ENCODE measurements at places on chromosomes 12 and 14. TPM values are rescaled to one million over a fixed set of nuclear protein-coding genes. Genes with fewer than 3 reads are reported as not detected.

DNA sequence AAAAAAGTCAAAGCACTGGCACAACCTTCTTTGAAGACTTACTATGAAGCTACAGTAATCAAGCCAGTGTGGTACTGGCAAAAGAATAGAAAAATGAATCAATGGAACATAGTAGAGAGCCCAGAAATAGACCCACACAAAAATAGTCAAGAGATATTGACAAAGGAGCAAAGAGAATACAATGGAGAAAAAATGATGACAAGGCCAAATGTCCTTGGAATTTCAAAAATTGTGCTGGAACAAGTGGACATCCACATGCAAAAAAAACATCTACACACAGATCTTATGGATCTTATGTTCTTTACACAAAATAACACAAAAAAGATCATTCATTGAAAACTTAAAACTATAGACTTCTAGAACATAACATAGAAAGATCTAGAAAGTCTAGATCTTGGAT lies 1379.7 kb upstream of the SEL1L start:
- no peak for DNase-seq

GRCh38 chr12:8912914-8913313 lies 1.4 kb upstream of the PHC1 start:
- no peak for DNase-seq

- DNase-seq = no peak
These were observed 11.6 kb downstream of the EIF2B1 start for GRCh38 chr12:123621619-123622530.

GRCh38 chr12:129276361-129277060 lies 423.2 kb downstream of the GLT1D1 start:
- DNase-seq = peak; percentile 23

DNA sequence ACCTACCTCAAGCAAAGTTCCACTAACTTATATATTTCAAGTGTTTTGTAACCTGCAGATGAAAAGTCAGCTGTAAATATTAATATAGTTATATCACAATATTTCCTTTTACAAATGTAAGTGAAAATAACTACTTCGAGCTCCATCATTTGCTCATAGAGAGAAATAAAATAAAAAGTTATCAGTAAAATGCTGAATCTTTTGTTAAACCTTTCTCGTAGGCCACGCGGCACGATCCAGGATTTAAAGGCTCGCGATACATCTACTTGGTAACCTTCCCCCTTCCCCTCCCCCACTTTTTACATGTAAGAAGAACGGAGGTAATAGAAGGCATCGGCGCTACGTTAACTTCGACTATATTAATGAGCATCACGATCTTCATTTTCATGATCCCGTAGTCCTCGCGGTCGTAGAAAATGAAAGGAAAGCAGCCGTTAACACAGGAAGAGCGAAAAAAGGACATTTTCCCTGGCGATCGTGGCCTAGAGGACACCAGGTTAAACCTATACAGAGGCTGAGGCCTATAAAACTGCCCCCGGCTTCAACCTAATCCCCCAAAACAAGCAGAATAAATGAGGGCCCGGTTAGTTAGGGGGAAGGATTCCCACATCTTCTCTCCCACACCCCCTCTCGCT lies 508 bp downstream of the HNRNPC start:
- peak; percentile 80 for DNase-seq

GRCh38 chr12:1881301-1881700 lies 37.2 kb downstream of the CACNA2D4 start:
- DNase-seq = no peak

GRCh38 chr14:74913393-74913910 lies 9.6 kb downstream of the RPS6KL1 start:
- no peak for DNase-seq

- DNase-seq = no peak
These were observed 74.8 kb downstream of the HECTD4 start for GRCh38 chr12:112307317-112308011.

- no peak for DNase-seq
These were observed 90.2 kb downstream of the CALM1 start for GRCh38 chr14:90487031-90487430.

Gene PLCZ1
- not detected for polyA plus RNA-seq

Gene CLEC12A
- polyA plus RNA-seq = not detected

Gene ADIPOR2
- polyA plus RNA-seq = 43.1 TPM

Gene AREL1
- 40.8 TPM for polyA plus RNA-seq

Gene TEX52
- not detected for polyA plus RNA-seq

Gene DNAH10
- polyA plus RNA-seq = 0.06 TPM

Gene WSCD2
- not detected for polyA plus RNA-seq

Gene SRGAP1
- 23.8 TPM for polyA plus RNA-seq

Gene KRT73
- not detected for polyA plus RNA-seq

Gene GALNT8
- polyA plus RNA-seq = not detected
